Stimulated activated CD4-positive, alpha-beta T cell treated with anti-CD3 and anti-CD28 coated beads, TNF-alpha, amount 100 ng/mL, for 48 hours (primary cell): ENCODE measurements at places on chromosomes 4 and X.

DNA sequence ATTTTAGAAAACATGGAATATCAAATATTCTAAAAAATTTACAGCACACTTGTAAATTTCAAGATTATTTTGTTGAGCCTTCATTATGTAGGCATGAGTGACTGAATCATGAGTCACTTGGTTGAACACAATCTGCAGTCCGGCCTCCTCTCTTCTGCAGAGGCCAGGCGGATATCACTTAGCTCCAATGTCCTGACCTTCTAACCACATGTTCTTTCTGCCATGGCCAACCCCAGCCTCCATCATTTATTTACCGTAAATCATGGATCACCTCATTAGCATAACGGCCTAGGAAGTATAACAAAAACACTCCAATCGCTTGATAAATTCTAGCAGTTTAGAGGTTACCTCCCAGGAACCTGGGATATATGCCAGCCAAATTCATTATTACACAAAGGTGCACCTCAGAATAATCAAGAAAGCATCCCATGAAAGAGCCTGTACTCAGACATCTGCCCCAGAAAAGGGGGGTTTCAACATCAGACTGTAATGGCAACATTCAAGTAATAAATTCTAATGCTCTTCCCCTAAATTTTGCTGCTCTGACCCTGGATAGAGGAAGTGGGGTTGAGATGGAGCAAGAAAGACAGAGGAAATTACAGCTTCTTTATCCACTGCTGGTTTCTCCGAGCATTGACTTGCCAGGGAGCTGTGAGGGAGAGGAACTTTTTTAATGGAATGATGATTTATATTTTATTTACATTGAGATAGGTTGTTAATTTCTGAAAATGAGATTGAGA is 2153.6 kb upstream of the AGA start:
- DNase-seq: no peak

GRCh38 chr4:87975466-87975865 is at the start of gene SPP1:
Gene SPP1 (plus strand): TSS chr4:87975714. CDS start chr4:87976896, 1,182 bp downstream.
- peak; percentile 9 for DNase-seq

GRCh38 chr4:61511716-61512488 is 311.8 kb downstream of the ADGRL3 start:
- DNase-seq: no peak

- no peak for DNase-seq
Observed at GRCh38 chr4:158182736-158183135, 9.9 kb upstream of the GASK1B start.

DNA sequence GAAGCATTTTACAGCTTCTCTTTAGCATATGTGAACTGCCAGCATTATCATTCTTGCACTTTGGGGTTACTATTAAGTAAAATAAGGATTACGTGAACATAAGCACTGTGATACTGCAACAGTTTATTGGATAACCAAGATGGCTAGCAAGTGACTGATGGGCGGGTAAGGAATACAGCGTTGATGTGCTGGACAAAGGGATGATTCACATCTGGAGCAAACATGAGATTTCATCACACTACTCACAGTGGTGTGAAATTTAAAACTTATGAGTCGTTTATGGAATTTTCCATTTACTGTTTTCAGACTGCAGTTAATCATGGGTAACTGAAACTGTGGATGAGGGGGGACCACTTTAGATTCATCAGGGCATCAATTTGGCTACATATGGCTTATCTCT is 16.0 kb downstream of the NBDY start:
- no peak for DNase-seq

DNA sequence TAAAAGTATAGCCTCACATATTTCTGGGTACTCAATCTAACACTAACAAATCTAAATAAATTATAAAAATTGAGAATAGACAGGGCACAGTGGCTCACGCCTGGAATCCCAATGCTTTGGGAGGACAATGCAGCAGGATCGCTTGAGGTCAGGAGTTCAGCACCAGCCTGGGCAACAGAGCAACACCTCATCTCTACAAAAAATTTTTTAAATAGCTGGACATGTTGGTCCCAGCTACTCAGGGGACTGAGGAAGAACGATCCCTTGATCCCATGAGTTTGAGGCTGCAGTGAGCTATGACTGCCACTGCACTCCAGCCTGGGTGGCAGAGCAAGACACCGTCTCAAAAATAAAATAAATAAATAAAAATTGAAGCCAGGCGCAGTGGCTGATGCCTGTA is 192.7 kb downstream of the LRBA start:
- DNase-seq: no peak

DNA sequence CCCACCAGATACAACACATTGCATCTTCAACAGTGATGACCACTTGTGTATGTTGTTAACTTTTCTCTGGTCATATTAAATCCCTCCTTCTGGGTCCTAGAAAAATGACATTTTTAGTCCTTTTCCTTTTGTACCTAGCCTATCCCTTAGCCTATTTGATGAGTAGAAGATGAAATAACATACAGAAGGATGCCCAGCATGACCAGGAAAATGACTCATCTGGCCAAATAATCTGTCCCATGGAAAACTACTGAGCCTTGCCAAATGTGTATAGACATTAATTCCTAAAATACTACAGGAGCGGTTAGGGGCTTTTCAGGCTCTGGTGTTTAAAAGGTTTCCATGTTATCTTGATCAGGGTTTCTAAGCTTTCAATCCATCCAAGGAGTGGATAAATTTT is 129.0 kb upstream of the KCNIP4 start:
- no peak for DNase-seq

GRCh38 chr4:107885865-107886264 is 45.5 kb upstream of the CYP2U1 start:
- no peak for DNase-seq

DNA sequence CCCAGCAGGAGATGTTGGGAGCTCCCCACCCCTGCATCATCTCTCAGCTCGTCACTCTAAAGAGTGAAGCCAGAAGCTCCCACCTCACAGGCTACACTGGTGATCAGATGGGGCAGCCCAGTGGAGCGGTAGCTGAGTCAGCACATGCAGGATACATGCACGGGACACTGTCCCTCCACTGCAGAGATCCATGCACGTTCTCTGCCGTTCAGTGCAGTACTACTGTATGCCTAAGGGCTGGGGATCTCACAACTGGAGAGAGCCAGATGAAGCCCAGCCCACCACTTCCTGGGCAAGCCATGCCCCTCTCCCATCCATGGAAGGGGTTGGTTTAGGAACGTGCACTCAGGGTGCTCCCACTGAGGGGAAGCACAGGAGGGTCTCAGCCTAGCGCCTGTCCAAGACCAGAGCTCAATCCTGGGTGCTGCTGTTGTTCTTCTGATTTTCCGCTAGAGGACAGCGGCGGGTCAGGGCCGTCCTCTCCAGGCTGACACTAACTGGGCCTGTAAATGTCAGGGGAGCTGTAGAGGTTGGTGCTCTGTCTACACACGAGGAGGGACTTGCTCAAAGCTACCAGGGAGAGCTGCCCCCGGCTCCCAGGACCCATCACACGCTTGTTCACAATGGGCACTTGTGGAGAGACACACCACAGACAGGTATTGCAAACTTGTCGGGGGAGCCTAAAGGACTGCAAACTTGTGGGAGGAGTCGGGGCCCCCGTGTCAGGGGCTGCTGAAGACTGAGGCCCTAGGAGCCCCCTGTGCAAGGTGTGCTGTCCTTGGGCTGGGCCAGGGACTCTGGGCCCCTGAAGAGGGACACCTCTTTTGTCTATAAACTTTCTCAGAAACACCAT is 18.2 kb upstream of the ABLIM2 start:
- DNase-seq: no peak

GRCh38 chrX:50799531-50799961 is 14.4 kb downstream of the SHROOM4 start:
- no peak for DNase-seq

GRCh38 chr4:158799013-158799770 is 30.4 kb downstream of the FNIP2 start:
- no peak for DNase-seq

- DNase-seq: no peak
Observed at GRCh38 chrX:112820364-112821268, 20.0 kb downstream of the AMOT start.

DNA sequence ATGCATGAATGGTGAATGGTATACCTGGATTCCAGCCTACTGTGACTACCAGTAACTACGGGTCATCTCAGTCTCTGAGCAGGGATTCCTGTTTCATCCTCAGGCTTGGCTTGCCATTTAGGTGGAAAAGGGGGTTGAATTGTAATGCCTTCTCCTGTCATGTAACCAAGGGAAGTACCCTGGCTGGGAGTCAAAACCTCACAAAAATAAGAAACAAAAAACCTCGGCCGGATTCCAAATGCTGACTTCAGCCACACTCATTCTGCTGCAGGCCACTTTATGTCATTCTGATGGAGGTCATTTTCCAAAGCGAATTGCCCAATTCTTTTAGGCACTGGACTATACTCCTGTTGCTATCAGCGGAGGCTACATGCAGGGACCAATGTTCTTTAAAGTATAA is 324.7 kb downstream of the LDB2 start:
- no peak for DNase-seq

- no peak for DNase-seq
Observed at GRCh38 chr4:114200026-114200425, 220.6 kb upstream of the ARSJ start.

DNA sequence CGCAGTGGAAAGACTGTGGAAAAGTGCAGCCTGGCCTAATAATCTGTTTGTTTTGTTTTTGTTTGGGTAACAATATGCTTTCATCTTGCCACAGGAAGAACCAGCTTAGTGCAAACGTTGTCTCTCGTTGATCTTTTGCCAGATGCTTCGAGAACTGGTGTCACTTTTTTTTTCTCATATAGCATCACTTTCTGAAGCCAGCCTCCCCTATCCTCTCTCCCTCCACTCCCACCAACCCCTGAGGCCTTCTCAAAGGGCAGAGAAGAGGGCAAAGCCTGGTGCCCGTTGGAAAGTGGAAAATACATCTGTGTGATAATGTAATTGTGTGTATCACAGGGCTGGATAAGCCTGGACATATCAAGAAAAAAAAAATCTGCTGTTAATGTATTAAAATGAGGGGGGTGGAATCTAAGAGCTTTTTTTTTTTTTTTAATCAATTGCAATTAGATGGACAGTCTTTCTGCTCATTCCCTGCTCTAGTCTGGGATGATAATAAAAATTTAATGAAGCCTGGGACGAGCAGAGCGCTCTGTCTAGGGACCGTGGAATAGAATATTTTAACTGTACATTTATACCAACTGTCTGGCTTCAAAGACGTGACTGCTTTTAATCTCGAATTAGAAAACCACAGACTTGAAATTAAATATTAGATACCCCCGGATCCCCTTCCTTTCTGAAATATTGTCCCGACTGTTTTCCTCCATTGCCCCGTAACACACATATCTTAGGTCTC is 8.1 kb downstream of the POU4F2 start:
- DNase-seq: no peak

DNA sequence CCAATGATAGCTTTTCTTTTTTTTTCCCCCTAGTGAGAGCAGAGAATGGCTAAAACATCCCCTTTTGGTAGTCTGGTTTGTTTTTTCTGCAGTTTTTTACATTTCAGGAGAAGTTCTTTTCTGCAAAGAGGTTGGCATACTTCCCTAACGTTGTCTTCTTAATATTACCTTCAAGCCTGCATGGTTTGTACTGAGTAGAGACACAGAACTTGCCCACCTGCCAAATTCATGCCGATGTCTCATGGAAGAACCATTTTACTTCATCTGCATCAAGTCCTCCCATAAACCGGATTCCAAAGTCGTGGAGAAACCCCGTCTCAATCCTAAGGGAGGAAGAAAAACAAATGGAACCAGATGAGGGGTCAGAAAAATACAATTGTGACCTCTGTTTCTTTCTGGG is 89.7 kb downstream of the SHOX start:
- DNase-seq: no peak

DNA sequence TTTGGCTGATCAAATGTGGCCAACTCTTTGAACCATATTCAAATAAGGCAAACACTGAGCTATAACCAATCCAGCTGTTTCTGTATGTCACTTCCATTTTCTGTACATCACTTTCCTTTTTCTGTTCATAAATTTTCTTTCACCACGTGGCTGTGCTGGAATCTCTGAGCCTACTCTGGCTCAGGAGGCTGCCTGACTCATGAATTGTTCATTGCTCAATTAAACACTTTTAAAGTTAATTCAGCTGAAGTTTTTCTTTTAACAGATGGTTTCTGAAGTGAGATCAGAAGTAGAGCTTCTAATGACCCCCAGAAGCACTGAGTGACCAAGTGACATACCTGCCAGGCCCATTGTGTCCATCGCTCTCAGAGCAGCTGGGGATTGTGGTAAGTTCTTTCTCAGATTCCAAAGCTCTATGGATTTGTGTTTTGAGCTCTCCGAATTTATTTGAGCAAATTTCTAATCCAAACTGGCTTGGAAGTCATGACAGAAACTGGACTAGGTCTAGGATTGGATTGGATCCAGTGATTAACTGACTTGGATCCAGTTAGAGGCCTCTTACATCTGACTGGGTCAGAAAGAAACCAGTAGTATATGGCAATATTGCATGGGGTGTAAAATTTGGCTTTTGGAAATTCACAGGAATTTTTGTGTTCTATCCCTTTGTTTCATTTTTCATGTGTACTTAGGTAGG is 121.2 kb upstream of the BANK1 start:
- DNase-seq: no peak

- no peak for DNase-seq
Observed at GRCh38 chrX:64580035-64580434, 184.8 kb upstream of the MTMR8 start.

- no peak for DNase-seq
Observed at GRCh38 chr4:5460106-5460801, 248.1 kb downstream of the EVC2 start.

- DNase-seq: no peak
Observed at GRCh38 chrX:9267415-9267814, 197.4 kb upstream of the TBL1X start.

- DNase-seq: no peak
Observed at GRCh38 chr4:183094393-183095198, 4.5 kb upstream of the WWC2 start.

DNA sequence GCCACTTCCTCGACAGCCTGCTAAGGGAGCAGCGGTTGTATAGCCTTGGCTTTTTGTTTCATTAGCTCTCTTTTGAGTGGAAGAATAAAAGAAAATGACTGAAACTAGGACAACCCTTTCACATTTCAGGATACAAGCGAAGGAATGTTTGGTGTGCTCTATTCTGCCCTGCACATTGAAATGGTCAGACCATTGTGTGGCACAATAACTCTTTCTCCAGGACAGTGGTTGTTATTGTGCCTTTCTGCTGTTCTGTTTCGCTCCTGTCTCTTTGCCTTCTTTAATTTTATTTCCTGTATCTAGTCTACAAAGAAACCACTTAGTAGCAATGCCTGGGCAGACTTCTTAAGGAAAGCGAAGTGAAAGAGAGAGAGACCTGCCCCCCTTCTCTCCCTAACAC is 473.7 kb downstream of the GBA3 start:
- no peak for DNase-seq

DNA sequence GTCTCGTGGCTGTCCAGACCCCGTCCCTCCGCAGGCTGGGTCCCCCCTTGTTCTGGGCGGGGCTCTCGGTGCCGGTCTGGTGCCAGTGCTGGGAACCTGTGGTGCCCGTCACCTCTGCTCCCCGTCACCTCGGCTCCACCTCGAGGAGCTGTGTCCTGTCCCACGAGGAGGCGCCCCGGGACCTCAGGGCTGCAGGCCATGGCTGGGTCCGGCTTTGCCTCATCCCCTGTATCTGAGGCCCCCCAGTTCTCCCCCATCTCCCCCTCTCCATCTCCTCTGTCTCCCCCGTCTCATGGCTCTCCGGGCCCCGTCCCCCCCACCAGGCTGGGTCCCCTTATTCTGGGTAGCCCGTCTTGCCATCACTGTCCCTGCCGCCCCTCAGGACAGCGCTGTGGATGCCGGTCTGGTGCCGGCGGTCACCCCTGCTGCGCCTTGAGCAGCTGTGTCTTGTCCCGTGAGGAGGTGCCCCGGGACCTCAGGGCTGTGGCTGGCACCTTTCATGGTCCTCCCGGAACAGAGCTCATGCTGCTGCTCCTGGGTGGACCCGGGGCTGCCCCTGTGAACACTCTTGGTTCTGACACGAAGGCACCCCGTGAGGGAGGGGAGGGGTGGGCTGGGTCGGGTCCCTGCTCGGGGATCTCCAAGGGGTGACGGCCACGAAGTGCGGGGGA is 13.4 kb upstream of the GTPBP6 start:
- no peak for DNase-seq
